Bronchial epithelial cell (primary cell): ENCODE measurements at places on chromosomes 6 and 20.

DNA sequence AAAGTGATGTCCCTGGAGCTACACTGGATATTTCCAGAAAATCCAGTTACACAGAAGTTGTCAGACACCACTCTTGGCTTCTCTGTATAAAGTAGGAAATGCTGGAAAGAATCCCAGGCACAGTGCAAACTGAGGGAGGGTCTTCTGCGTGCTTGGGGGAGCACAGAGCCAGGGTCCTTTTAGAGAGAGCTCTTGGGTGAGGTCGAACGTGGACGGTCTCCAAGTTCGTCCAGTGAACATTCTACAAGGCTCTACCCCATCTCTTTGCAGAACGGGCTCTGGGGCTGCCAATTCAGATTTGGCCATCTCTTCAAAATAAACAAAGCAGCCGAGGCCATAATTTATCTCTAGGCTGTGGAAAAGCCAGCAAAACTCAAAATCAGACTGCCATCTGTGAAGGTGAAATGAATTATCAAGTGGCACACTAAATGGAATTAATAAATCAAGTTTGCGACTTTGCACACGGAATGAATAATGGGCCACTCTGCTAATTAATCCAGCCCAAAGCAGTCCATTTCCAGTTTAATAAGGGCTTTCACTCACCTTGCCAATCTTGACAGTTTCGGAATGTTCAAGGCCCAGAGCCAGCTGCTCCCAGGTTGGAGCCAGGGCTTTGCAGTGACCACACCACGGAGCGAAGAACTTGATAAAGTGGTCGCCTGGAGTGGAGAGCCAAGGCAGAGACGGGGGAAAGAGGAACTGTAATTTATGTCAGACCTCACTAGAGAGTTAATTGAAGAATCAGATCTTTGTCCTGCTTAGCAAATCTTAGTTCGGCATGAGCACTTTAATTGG is 19.3 kb downstream of the TXNDC5 start:
- no peak for DNase-seq

DNA sequence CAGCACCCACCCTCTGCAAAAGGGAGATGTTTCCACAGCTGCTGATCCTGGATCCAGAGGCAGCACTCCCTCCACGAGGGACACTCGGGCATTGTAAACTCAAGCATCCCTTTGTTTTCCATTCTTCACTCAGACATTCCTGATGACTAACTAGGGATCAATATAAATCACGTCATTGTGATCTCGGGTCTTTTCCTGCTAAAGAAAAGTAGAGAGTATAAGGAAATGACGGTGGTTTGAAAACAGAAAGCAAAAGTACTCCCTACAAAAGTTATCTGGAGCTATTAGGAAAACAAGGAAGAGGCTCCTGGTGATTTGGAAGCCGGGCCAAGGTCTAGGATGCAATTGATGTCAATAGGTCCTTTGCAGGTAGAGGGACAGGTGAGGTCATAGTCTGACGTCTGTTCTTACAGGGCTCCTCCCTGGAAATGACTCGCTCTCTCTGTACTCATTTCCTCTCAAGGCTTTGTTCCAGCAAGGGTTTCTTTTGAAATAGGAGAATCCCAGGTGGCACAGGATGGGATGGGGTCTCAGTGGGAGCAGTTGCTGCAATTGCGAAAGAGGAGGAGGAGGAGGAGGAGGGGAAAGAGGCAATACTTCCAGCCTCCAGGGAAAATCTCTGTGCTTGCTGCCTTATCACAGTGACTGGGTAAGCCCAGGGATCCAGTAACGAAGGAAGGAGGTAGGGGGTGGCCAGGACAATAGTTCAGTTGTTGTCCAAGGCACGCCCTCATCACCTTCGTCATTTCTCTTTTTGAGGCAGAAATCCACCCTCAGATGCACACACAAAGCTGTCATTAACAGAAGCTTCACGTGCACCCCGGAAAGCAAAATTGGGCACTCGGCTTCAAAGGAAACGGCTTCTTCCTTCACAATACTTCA is 222.8 kb downstream of the LY86 start:
- peak; percentile 100 for DNase-seq

DNA sequence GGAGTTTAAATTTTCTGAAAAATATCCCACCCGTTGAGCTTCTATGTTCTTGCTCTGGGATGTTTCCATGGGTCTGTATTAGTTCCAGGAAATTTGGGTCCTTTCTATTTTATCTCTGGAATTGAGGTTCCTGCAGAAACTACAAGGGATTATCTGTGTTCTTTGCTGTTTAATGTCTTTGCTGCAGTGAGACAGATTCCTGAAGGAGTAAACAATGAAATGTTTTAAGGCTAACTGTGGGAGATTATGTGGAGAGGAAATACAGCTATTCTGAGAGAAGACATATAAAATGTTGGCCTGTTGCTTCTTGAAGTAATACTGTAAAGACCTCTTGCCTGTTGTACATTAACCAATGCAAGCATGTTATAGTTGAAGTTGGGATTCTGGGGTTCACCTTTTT is 43.5 kb downstream of the SAMD5 start:
- DNase-seq, result no peak

GRCh38 chr6:11960909-11961779 is 51.0 kb upstream of the HIVEP1 start:
- no peak for DNase-seq
